Anterior cingulate cortex (tissue), 58 donors: ENCODE measurements at places on chromosomes 1 and 21.

DNA sequence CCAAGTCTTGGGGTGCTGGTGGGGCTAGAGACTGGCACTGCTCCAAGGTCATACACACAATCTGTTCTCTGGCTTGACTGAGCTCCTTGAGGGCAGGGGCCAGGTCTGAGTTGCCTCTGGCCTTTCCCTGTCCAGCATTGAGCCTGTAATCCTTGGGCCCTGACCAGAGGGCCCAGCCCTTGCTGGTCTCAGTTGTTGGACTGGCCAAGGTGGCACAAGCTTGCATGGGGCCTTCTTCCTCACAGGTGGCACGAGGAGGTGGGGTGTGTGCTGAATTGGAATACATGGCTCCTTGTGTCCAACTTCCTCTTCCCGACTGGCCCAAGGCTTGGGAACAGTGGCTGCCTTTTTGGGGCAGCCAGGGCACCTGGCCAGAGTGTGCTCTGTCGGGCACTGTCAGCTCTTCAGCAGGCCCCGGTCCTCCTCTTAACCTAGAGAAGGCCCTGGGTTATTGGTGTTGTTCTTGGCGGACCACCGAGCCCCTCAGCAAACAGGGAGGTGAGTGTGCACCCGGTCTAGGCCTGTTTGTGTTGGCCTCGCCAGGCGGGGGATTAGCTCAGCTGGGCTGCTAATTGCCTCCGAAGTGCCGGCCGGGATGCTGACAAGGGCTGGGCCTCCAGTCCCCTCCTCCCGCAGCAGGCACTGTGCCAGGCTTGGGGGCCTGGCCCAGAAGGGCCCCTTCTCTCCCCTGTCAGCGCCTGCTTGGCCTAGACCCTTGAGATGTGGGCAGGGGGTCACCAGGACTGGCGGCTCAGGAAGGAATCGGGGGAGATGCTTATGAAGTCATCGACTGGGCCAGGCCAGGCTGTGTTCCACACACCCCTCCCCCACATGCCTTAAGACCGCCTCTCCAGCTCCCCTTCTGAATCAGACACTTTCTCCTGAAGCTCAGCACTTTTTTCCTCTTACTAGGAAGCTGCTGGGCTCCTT, 28.5 kb downstream of the WNT4 start:
- DNase-seq: no peak

- no peak for DNase-seq
Observed at GRCh38 chr1:182484067-182484466, 34.1 kb downstream of the RGSL1 start.

DNA sequence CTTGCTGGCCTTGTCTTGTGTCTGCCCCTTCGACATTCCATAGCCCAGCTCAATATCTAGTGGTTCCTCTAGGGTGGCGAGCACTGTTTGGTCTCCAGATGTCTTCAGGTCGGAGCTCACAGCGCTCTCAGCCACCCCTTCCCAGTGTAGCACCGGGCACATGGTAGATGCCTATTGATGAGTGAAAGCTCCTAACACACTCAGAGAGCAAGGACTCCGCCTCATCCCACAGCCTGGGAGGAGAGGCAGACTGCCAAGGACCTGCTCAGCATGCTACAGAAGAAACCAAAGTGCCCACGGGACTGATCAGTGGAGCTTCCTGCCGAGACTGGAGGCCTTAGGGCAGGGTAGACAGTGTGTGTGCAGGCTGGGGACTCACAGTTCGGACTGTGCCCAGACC, 10.9 kb downstream of the PCSK9 start:
- DNase-seq: peak; percentile 51

GRCh38 chr1:15051882-15052528, 101.5 kb upstream of the TMEM51 start:
- no peak for DNase-seq

DNA sequence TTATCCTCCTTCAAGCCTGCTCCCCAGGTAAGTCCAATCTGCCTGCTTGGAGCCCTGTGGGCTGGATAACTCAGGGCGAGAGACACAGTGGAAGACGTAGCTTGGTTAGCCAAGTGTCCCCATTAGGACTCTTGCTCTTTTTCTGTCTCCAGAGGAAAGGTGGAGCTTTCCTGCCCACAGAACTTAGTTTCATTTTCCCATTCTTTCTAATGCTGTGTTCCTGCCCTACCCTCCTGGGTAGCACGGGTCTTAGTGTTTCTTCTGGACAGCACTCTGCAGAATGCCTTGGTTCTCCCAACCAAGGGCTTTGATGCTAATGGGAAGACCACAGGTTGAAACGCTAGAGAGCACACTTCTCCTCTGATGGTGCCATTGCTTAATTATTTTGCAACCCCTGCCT, 92.5 kb upstream of the LRRC8D start:
- DNase-seq: no peak

DNA sequence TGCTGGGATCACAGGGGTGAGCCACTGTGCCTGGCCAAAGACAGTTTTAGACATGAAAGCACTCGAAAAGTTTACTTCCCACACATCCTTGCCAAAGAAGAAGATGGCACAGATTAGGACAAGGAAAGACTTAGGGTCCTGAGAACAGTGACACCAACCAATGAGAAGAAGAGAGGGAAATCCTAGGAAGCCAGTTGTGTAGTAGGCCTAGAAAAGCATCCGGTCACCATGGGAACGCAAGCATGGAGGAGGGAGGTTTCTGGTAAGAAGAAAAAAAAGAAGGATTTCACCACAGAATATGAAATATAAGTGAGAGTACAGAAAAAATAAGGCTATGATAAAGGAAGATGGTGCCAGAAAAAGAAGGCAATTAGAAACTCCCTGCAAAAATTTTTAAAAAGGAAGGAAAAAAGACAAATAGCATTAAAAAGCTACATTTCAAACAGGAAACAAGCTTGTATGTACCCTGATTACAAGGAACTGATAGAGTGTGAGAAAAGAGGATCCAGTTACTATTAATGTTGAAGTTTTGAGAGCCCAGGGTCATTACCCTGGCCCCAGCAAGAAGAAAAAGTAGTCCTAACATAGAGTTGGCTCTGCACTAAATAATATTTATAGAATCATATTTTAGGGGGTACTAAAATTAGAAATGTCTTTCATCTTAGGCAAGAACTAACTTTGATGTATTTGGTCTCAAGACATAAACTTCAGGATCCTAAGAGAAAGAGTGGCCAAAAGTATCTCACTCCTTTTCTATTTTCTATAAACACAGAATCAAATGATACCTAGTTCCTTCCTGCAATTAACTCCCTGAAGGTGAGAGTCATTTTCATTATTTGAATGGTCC, 16.1 kb downstream of the DIPK1A start:
- DNase-seq: no peak
